ENCODE measurements at places on chromosomes 3 and 15.

- no peak for DNase-seq
Measured at GRCh38 chr15:50100486-50100885, 18.5 kb downstream of the ATP8B4 start.

- no peak for DNase-seq
Measured at GRCh38 chr15:52337198-52337853, 41.7 kb upstream of the MYO5C start.

- no peak for DNase-seq
Measured at GRCh38 chr3:45950131-45950530, 6.9 kb downstream of the CXCR6 start.

- peak; percentile 88 for DNase-seq
Measured at GRCh38 chr3:130539005-130539404, 22.0 kb downstream of the COL6A6 start.

- DNase-seq, result peak; percentile 70
Measured at GRCh38 chr3:120449701-120450599, 842 bp downstream of the FSTL1 start.

GRCh38 chr3:140588558-140588957, 89.3 kb upstream of the TRIM42 start:
- DNase-seq, result peak; percentile 61
